ENCODE measurements at places on chromosomes 6 and 20.

GRCh38 chr6:53628354-53629119 lies 37.0 kb downstream of the KLHL31 start:
- DNase-seq, result no peak

DNA sequence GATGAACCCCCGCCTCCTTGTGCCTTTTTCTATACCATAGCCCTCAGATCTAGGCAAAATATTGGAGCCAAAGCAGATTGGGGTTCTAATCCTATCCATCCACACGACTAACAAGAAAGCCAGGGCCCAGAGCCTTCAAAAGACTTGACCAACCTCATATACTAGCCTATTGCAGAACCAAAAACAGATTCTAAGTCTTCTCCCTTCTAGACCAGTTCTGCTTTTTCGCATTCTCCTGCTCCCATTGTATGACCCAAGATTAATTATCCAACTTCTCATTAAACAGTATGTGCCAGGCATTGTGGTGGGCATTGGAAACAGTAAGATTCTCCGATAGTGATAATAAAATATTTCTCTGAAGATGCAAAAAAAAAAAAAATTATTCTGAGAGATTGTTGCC lies 113.7 kb upstream of the JARID2 start:
- DNase-seq, result no peak

DNA sequence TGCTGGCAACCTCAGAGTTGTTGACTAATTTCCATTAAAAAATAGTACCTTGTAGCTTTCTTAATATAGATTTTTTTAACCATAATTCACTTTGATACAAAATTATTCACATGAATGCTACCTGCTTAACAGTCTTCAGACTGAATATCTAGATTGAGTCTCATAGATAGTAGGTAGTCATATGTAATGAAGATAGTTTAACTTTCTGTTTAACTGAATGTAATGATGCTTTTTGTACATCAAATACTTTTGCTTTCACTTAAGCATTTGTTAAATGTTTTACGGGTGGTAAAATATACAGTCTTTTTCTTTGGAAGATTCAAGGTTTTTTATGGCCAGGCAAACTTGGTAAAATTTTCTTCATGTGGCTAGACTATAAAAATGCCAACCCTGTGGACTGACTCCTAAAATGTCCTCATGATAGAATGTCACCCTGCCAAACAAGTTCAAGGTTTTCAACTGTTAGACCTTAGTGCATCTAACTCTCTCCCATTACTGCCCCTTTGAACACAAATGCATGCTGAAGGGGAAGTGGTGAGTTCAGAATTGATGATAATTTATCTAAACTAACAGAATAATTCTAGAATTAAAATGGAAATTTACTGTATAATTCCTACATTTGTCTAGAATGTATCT lies 16.4 kb downstream of the TBPL1 start:
- no peak for DNase-seq

DNA sequence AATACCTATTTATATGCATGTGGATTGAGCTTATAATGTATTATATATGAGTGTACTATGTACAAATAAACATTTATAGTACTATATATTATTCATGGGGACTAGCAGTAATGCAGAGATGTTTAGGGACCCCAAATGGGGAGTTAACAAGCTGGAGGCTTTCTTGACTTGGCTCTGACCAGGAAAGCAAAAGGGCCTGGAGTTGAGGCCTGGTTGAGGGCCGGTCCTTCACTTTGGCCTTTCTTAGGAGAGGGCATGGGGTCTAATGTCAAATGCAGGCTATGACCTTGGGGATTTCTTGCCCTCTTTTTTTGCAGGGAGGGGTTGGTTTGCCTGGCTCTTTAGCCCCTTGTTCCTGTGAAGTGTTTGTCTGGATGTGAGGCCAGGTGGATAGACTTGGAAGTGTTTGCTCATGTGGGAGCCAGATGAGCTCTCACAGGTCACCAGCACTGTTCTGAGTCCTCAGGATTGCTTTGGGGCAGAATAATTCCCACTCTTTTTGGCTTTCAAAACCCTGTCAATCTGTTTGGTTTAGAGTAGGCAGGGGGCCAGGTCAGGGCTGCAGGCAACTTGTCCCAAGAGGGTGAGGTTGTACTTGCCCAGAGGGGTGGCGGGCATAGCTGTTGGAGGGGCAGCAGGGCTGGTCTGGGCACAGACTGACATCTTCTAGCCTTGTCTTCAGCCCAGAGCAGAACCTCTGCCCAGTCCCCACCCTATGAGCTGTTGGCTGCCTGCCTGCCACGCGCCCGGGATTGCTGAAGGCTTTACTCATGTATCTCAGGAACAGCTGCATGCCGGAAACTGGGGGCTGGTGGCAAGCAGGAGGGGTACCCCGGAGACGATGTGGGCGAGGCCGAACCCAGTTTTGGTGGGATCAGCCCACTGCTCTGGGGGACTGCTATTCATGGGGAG lies 14.6 kb downstream of the TJAP1 start:
- DNase-seq, result no peak

DNA sequence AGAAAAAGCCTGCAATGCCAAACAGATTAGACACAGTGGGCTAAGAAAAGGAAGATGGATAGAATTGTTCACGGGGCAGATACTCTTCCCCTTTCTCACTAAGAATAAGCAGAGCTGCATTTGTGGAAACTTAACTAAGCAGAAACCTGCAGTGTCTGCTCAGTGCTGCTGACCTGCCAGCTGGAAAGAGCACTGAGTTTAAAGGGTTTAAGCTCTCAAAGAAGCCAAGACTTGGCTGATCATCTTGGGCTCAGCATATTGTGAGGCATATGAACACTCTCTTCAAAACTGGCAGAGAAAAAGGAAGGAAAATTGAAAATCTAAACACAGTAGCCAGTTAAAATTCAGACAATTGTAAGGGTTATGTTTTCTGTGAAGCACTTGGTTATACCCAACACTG lies 711.1 kb upstream of the EPHA7 start:
- no peak for DNase-seq

DNA sequence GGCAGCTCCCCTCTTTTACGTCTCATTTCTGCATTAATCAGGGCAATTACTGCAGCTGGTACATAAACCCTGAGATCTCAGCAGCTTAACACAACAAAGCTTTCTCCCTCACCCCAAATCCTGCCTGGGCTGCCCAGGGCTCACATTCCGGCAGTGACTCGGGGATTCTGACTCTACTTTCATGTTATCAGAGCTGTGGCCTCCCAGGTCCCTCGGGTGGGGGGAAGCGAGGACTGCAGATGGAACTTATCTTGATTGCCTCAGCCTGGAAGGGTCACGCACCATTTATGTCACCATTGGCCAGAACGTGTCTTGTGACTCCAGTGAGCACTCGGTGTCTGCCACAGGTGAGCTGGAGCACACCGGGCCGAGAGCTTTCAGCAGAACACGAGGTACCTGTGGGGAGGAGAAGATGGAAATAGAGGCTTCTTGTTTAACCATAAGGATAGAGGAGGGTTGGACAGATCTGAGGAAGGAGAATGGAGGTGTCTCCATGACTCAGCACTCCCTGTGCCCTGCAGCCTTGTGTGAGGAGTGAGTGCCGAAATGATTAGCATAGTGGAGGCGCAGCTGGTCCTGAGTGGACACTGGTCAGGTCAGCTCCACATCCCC lies 88.5 kb upstream of the EXOC2 start:
- no peak for DNase-seq

DNA sequence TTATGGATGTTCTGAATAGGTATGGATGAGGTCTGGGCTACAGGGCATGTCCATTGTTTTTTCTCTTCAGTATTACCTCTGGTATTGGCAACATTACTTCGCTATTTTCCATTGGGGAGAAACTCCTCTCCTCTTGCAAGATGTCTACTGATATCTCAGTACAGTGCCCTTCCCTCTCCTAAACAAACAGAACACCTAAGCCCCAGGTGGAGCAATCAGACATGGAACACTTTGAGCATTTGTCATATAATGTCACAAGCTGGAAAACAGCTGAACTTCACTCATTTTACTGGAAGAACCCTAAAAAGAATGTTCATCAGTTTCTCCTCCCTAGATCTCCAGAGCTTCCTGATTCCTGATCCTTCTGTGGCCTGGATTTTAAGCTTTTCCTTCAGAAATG lies 339.8 kb downstream of the FRK start:
- DNase-seq, result no peak

DNA sequence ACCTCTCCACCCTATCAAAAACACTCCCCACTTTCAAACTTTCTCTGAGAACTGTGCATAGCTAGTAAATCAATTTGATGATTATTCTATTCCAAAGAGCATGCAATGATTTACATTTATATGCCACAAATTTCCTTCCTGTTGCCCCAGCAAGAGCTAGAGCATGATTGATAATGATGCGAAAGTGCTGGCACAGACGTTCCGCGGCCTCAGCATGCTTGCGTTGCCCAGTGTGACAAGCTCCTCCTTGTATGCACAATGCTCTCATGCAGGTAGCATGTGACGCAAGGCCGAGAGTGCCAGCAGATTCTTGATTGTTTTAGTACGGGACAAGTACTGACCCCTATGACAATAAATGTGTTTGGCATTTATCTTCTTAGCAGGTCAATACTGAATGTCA lies 696.3 kb upstream of the SLC35B3 start:
- DNase-seq, result no peak

GRCh38 chr6:108168501-108169463 lies 3.0 kb downstream of the NR2E1 start:
- DNase-seq, result no peak

DNA sequence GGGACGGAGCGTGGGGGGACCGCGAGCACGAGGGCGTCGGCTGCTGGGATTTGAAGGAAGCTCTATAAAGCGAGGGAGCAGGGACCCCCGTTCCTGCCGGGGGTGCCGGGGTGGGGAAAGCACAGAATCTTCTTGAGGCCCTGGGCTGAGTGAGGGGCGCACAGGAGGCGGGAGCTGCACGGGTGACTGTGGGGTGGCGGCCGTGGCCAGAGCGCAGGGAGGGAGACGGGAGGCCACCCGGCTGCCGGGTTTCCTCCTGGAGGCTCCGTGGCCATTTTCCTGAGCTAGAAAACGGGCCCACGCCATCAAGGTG lies 385.1 kb downstream of the SMOC2 start:
- DNase-seq, result no peak

GRCh38 chr6:169932491-169932890 lies 181.1 kb downstream of the ERMARD start:
- DNase-seq, result no peak

- DNase-seq, result no peak
These were observed 858.8 kb upstream of the EPHA7 start for GRCh38 chr6:94278146-94278545.

- DNase-seq, result no peak
These were observed 85.6 kb upstream of the SSTR4 start for GRCh38 chr20:22949331-22950109.

GRCh38 chr20:17652411-17652810 lies 29.6 kb downstream of the RRBP1 start:
- no peak for DNase-seq

DNA sequence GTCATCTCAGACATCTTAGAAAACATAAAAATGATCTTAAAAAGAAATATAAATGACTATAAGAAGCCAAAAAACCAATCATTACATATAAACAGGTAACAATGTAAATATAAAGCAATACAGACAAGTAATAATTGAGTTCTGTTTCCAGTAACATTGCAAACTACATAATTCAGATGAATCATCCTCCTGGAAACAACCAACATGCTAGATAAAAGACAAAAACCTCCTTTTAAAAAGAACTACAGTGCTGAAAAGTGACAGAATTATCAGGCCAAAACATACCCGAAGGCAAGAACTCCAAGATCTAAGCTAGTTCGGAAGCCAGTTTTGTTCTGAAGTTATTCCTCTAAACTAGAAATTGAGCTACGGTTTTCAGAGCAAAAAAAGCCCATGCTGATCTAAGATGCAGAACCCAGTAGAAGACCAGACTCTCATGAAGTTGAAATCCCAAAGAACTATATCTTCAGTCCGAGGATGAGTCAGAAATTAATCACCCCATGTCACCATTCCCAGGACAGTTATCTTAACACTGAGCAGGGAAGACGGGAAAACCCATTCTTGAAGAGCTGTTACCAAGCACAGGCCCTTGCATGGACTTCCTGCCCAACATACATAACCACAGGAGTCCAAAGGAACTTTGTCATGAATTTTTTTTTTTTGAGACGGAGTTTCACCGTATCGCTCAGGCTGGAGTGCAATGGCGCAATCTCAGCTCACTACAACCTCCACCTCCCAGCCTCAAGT lies 9.8 kb downstream of the PGM3 start:
- no peak for DNase-seq

DNA sequence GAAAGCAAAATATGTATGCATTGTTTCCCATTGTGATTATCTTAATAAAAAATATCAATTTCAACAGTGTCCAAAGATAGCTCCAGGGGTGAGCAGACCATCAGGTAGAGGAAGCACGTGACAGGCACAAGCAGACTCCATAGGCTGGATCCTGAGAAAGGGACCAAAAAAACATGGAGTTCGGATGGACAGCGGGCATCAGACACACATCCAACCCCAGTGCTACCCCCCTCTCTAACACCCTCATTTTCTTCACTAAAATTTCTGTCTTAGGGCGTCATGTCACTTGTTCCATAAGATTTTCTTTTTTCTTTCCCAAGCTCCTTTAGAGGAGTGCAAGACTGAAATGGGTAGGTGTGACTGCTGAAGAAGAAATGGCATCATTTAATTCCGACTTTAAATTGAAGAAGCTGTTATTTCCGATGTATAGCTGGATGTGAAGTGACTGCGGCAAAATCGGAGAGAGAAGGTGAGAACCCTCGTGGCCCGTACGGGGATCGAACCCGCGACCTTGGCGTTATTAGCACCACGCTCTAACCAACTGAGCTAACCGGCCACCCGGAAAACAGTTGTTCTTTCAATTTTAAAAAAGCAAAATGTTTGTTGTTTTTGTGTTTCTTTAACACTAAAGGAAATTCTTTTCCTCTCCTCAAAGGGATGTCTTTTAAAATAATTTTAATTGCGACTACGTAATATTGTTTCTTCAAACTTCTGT lies 10.3 kb upstream of the PRSS16 start:
- no peak for DNase-seq

GRCh38 chr6:3841711-3842565 lies 7.2 kb upstream of the FAM50B start:
- DNase-seq, result no peak

DNA sequence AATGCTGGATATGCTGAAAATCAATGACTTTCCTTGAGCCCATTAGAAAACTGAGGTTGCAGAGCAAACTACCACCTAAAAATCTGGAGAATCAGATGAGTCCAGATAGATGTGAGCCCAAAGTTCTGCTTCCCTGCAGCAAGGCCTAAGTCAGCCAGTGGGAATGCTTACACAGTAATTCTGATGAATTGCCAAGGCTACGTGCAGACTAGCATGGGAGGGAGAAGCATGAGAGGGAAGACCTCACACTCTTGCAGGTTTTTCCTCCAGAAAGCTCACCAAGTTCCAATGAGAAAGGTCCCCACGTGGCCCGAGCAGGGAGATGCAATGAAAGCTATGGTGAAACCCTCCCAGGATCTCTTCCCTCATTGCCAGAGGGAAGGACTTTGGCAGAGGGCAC lies 104.8 kb upstream of the SIRPA start:
- DNase-seq, result no peak

GRCh38 chr20:51710361-51710894 lies 57.8 kb downstream of the ATP9A start:
- DNase-seq, result no peak

DNA sequence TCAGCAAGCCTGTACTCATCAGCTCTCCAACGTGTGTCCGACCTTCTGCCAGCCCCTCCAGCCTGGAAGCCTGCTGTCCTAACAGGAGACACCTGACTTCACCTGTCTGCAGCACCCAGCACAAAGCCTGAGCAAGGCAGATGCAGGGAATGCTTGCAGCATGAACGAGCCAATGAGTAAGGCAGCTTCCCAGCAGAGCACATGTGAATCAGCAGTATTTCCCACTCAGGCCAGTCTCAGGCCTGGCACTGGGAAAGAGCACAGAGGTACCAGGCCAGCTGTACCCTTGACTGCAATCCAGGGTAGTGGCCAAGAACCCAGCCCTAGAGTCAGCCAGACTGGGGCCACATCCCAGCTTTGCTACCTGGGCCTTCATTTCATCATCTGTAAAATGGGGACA lies 120.8 kb downstream of the MAFB start:
- no peak for DNase-seq

All from activated T-helper 1 cell treated with Interleukin-2 at 50 U/mL for 16 hours (primary cell).